ENCODE measurements at places on chromosomes 2 and 18.

GRCh38 chr2:135124924-135125886, 73.1 kb downstream of the RAB3GAP1 start:
- no peak for DNase-seq

GRCh38 chr2:137957033-137957432, 7.2 kb upstream of the HNMT start:
- no peak for DNase-seq

- DNase-seq = no peak
Measured at GRCh38 chr2:163595028-163595427, 140.8 kb downstream of the FIGN start.

- DNase-seq = no peak
Measured at GRCh38 chr2:173692068-173692467, 273.1 kb downstream of the SP3 start.

DNA sequence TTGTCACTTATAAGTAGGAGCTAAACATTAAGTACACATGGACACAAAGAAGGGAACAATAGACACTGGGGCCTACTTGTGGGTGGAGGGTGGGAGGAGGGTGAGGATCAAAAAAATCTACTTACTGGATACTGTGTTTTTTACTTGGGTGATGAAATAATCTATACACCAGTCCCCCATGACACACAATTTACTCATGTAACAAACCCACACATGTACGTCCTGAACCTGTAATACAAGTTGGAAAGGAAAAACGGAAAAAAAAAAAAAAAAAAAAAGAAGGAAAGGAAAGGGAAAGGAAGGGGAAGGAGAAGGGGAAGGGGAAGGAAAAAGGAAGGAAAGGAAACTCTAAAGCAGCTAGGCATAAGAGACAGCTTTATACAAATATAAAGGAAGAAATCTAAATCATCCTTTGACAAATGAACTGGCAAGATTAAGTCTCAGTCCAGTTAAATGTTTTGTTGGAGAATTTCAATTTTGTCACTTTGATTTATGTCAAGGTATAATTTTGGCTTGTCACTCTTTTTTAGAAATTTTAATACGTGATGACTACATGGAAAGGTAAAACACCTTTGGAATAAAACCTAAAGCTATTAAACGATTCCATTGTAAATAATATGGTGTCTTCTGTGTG, 169.4 kb upstream of the OTX1 start:
- no peak for DNase-seq

- DNase-seq = no peak
Measured at GRCh38 chr2:153953761-153954160, 82.0 kb downstream of the GALNT13 start.

DNA sequence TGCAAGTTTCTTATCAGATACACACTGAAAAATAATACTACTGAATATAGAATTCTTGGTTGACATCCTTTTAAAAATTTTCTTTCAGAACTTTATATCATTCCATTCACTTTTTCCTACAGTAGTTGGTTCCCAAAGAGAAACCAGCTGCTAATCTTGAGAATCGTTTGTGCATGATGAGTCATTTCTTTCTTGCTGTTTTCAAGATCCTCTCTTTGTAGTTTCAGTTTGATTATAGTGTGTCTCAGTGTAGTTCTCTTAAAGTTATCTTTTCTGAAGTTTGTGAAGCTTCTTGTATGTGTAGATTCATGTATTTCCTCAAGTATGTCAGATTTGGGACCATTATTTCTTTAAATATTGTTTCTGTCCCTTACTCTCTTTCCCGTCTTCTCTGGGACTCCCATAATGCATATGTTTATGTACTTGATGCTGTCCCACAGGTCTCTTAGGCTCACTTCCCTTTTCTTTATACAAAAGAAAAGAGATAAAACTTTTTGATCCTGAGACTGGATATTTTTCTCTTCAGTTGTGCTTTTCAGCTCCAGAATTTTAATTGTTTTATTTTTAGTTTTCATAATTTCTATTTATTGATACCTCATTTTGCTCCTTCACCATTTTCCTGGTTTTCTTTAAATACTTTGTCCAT, 801.0 kb downstream of the TDRD15 start:
- DNase-seq = no peak

DNA sequence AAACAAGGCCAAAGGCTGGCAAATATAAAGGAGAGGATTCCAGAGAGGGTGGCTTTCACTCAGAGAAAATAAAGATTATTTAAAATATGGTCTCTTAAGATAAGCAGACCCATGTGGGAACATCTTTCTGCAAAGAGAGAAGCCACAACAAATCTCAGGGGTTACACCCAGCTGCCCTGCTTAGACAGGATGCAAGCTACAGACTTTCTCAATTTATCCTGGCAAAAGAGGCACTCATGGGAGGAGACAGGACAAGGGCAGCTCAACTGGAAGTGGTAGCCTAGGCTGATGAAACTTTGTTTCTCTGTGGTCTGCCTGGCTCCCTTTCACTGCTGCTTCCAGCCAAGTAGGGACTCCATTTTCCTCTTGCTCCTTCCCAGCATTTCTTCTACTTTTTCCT, 25.9 kb upstream of the SULT1C4 start:
- DNase-seq = no peak

DNA sequence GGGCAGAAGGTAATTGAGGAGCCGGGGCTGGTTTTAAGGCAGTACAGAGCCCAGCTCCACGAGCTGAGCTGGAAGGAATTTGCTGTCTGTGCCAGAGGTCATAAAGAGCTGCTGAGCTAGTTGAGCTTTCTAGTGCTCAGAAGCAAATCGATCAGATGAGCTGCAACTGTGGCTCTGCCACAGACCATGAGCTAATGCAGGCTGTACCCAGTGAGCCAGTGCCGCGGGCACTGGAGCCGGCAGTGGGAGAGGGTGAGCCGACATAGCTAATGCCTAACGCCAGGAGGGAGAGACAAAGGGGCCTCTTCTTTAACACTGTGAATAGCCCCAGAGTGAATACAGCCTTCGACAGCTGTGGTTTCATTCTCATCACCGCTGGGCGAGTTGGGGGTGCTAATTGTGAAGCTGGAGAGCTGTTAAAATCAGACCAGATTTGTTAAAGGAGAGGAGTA, 410.1 kb upstream of the TCF4 start:
- DNase-seq = no peak

- DNase-seq = no peak
Measured at GRCh38 chr2:2422621-2423020, 91.5 kb upstream of the MYT1L start.

DNA sequence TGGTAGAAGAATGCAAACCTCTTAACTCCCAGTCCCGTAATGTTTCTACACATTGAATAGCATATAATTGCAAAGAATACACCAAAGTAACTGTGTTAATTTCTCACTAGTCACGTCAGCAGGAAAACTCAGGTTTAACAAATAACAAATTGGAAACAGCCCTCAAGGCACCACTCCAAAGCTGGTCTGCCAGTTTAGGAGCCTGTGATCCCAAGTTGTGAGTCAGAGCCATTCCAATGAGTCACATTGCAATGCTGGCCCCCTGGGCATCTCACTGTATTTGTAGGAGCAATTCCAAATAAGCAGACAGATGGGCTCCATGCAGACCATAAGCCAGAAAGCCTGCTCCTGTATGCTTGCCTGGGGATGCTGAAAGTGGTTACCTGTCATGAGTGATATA, 143.2 kb upstream of the SETBP1 start:
- no peak for DNase-seq

DNA sequence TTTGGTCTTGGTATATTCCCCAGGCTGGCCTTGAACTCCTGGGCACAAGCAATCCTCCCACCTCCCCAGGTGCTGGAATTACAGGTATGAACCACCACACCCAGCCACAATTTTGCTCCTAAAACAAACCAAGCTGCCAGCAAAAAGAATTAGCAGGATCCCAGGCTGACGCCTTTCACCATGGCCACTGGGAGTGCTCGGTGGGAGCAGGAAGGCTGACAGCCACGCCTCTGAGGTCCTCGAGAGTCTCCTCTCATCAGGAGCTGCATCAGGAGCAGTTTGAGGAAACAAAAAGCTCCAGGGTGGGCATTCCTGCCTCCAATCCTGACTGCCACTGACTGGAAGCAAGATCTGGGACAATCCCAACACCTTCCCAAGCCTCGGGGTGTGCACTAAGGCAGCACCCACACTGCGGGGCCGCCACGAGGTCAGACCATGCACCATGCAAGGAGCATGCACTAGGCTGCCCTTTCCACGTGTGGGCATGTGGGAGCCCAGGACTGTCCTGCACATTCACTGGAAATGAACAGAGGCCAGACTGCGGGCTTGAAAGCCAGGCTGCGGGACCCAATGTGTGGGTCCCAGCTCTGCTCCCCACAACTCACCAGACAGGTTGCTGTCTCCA, 51.4 kb downstream of the TFCP2L1 start:
- no peak for DNase-seq

DNA sequence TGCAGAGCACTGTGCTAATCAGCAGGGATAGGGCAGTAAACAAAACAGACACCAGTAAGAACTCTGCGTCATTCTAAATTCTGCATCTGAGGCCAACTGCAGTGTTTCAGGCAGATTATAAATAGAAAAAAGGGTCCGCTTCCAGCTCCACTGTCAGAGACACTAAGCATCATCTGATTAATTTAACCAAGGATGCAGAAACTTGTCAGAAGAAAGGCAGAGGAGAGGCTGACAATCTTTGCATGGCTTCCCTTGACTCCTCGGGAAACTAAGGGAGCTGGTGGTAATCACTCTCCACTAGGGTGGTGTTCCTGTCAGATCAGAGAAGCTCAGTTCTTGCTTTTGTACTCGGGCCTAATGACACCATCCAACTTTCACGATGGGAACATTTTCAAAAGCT, 123.5 kb downstream of the DNAH6 start:
- DNase-seq = no peak

DNA sequence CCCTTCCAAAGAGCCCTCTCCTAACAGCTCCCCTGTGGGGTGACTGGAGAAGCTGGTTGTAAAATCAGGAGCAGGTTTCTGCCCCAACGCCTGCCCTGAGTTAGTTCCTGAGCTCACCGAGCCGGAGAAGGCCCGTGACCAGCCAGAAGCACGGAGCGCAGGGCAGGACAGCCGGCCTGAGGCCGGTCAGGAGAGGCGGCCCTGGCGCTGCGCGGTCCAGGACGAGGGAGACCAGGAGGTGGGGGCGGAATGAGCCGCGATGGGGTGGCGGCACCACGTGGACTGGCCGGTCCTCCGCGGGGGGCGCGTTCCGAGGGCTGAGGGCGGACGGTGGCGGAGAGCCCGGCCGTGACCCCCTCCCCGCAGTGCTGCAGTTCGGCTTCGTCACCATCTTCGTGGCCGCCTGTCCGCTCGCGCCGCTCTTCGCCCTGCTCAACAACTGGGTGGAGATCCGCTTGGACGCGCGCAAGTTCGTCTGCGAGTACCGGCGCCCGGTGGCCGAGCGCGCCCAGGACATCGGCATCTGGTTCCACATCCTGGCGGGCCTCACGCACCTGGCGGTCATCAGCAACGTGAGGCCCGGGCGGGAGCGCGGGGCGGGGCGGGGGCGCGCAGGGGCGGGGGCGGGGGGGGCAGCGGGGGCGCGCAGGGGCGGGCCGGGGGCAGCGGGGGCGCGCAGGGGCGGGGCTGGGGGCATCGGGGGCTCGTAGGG, 29.0 kb downstream of the ANO7 start:
- DNase-seq = no peak

DNA sequence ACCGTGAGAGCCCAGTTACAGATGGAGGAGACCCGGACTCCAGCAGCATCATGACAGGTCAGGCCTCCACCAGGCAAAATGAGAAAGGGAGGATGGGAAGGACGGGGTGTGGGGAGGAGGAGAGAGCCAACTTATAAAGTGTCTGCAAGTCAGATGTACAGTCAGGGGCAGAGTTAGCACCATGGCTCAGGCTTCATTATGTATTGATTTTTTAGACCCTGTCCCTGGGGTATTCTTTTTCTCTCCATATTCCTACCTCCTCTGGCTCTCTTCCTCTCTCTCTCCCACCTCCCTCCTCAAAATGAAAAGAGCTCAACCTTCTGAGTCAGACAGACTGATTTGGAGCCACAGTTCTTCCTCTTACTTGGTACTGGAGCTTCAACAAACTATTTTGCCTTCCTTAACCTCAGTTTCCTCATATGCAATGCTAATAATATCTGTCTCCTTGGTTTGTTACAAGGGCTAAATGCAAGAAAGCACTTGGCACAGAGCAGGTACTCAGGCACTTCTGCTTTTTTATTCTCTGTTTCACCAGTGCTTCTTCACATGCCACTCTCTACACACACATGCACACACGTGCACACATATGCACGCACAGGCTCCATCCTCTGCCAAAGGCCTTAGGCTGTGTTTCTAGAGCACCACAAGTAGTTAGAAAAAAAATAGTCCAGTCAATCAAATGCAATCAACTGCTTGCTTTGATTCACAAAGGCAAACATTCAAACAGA, 92.3 kb upstream of the PKDCC start:
- no peak for DNase-seq

GRCh38 chr18:63508596-63508995, 31.8 kb downstream of the SERPINB5 start:
- no peak for DNase-seq

All from activated naive CD4-positive, alpha-beta T cell treated with anti-CD3 and anti-CD28 coated beads, Interleukin-2, amount 50 U/mL, for 16 hours (primary cell).